ENCODE measurements at places on chromosomes 12 and 14.

DNA sequence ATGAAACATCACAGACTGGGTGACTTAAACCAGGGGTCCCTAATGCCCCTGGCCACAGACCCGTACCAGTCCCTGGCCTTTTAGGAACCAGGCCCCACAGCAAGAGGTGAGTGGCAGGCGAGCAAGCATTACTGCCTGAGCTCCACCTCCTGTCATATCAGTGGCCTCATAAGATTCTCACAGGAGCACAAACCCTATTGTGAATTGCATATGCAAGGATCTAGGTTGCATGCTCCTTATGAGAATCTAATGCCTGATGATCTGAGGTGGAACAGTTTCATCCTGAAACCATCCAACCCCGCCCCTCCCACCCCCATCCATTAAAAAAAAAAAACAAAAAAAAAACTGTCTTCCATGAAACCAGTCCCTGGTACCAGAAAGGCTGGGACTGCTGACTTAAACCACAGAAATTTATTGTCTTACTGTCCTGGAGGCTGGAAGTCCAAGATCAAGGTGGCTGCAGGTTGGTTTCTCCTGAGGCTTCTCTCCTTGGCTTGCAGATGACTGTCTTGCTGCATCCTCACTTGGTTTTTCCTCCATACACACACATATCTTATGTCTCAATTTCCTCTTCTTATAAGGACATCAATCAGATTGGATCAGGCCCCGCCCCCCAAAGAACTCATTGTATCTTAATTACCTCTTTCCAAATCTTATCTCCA, 235.9 kb downstream of the CHST11 start:
- no peak for DNase-seq

GRCh38 chr12:5345534-5345933, 86.4 kb upstream of the NTF3 start:
- no peak for DNase-seq

DNA sequence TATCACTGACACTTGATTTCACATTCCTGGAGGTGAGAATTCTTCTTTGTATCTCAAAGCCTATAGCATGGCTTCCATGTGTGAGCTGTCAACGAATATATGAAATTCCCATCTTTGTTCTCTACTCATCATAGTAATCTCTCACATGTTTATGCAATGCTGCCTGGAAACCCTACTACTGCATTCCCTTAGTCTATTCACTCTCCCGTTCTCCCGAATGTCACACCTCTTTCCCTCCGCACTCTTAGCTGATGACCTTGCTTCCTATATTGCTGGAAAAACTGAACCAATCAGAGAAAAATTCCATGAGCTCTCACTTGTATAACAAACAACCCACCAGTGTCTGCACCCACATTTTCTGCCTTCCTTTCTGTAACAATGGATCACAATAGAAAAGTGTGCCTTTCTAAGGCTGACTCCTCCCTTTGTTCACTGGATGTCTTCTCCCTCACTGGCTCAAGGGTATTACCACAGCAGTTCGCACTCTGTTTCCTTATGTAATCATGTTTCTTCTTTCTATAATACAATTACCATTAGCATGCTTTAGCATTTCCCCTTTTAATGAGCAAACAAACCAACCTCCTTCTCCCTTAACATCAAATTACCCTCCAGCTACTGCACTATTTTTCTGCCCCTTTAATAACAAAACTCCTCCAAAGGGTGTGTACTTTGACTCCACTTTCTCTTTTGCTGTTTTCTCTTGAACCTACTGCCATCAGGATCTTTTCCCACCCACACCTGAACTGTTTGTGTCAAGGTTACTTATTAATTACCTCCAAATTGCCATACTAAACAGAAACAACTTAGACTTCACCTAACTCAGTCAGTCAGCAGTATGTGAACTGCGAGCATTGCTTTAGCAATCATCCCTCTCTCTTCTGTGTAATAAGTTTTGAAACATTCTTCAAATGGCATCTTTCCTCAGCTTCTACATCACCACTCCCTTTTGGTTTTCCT, 63.9 kb upstream of the CCDC196 start:
- no peak for DNase-seq

DNA sequence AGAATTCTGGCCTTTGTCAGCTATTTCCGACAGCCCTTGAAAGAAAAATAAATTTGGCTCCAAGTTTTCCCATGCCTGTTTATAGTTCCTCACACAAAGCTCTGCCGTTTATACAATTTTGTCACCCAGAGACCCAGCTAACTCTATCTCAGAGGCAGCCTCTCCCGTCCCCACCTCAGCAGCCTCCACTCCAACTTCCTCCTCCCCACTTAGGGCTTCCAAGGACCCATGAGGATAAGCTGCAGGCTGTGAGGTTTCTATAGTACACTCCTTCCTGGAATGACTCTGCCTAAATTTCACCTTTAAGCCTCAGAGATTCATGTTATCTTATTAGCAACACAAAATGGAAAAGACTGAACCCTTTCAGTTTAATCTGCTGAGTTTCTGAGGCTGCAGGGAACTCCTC, 71.8 kb downstream of the TTC9 start:
- DNase-seq = no peak

- DNase-seq = peak; percentile 11
Measured at GRCh38 chr14:81529391-81529790, 4.3 kb downstream of the SEL1L start.

DNA sequence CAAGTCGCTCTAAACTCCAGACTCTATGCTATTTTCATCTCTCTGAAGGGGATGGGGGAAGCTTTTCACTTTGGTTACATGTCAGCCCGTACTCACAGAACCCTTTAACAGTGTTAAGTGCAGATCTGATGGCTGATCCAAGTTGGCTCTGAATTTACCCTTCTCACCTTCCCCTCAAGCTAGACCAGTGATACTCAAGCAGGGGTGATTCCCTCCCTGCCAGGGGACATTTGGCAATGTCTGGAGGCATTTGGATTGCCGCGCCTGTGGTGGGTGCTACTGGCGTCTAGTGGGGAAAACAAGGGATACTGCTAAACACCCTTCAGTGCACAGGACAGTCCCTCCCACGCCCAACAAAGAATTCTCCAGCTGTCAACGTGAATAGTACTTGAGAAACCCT, 6.0 kb upstream of the TEX52 start:
- no peak for DNase-seq

DNA sequence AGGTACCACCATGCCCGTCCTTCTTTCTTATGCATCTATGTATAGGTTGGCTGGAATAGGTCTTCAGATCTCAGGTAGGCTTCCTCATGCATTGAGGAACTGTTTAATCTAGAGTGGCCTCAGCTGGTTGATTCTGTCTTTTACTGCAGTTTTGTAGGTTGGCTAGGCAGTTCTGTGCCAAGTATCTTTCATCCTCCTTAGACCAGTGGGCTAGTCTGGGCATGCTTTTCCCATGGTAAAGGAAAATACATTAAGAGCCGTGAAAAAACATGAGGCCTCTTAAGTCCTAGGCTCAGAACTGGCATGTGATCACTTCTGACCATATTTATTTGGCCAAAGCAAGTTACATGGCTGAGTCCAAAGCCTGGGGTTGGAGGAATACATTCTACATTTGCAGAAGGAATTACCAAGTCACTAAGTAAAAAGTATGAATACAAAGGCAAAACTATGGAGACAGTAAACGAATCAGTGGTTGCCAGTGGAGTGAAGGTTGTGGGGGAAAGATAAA, 137.3 kb downstream of the WIF1 start:
- DNase-seq = no peak

DNA sequence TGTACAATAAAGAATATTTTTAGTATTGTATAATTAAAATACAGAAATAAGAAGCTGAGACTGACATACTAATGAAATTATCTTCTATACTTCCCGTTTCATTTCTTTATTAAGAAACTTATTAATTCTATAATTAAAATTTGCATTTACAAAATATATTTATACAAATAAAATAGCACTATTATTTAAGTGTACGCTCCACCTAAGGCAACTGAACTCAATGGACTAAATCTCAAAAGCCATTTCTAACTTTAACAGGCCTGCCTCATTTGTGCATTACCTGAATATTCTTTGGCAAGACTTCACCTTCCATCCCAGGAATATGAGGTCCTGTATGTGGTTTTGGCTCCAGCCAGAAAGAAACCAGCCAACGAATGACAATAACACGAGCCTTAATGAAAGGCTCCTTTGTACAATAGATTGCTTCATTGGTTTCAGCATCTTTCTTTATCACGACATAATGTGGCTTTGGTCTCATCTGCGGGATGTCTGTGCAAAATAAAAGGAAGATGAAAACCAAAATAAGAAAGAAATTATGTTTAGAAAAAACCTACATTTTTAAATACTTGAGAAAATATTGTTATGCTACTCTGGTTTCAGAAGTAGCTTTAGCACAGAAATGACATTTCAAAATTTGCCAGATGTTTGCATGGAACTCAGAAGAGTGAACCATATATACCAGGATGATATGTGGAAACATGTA, 58.7 kb downstream of the RALGAPA1 start:
- DNase-seq = no peak

DNA sequence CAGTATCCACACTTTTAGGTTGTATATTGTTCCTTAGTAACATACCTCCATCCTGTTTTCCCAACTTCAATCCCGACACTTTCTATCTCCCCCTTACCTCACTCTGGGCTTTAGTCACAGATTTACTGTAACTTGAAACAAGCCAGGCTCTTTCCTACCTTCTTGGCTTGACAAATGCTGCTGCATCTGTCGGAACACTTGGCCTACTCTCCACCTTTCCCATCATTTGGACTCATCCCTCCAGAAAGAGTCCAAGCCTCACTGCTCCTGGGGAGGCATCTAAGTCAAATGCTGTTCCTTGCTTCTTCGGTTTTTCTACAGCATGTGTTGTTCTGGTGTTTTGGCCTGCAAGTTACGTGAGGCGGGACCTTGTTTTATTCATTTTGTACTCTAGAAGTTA, 142.4 kb downstream of the DACT1 start:
- DNase-seq = no peak

- DNase-seq = peak; percentile 82
Measured at GRCh38 chr12:120361506-120362208, 7.3 kb downstream of the MSI1 start.

DNA sequence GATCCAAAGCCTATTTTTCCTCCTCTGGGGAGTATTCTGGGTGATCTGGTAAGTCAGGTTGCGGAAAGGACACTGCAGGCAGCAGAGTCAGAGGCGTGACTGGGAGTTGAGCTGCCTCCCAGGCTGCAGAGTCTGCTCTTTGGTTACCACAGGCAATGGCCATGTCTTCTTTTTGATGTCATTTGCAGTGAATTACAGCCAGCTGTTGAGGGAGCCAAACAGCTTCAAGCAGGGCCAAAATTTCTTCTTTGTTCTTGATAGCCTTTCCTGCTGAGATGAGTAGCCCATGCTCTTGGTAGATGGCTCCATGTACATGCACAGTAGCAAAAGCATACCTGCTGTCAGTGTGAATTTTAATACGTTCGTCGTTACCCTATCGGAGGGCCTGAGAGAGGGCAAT, 116.6 kb upstream of the PZP start:
- DNase-seq = no peak

DNA sequence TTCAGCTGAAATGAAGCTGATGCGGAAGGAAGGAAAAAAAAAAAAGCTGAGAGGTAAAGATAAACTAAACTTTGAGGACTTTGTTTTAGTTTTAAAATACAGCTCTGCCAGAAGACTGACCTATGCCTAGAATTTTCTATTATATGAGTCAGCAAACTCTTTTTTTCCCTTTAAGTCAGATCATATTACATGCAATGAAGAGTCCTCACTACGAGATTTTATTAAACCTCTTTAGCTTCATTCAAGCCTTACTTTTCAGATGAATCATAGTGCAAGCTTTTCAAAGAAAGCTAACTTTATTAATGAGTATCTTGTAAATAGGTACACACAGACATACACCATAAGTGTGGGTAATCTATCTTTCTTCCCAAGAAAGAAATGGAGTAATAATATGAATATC, 57.8 kb upstream of the FSCB start:
- DNase-seq = peak; percentile 5

- peak; percentile 86 for DNase-seq
Measured at GRCh38 chr12:46788072-46788887, 37.5 kb downstream of the SLC38A4 start.

Measured in iris pigment epithelial cell (primary cell).